ENCODE measurements at places on chromosomes 7 and 10. TPM values are rescaled to one million over a fixed set of nuclear protein-coding genes. Genes with fewer than 3 reads are reported as not detected.

Gene EPHA1
- total RNA-seq = 19.7 TPM

Gene ADCY1
- not detected for total RNA-seq

Gene GNA12
- 13.5 TPM for total RNA-seq

Gene NPC1L1
- not detected for total RNA-seq

Gene NXPH1
- total RNA-seq = not detected

Gene TMEM236
- total RNA-seq = not detected

Gene SIRT1
- 48.4 TPM for total RNA-seq

Gene TMEM273
- 11.3 TPM for total RNA-seq

Gene HMX3
- 0.39 TPM for total RNA-seq

Gene CPED1
- 0.99 TPM for total RNA-seq

Gene ZNF680
- 9.0 TPM for total RNA-seq

DNA sequence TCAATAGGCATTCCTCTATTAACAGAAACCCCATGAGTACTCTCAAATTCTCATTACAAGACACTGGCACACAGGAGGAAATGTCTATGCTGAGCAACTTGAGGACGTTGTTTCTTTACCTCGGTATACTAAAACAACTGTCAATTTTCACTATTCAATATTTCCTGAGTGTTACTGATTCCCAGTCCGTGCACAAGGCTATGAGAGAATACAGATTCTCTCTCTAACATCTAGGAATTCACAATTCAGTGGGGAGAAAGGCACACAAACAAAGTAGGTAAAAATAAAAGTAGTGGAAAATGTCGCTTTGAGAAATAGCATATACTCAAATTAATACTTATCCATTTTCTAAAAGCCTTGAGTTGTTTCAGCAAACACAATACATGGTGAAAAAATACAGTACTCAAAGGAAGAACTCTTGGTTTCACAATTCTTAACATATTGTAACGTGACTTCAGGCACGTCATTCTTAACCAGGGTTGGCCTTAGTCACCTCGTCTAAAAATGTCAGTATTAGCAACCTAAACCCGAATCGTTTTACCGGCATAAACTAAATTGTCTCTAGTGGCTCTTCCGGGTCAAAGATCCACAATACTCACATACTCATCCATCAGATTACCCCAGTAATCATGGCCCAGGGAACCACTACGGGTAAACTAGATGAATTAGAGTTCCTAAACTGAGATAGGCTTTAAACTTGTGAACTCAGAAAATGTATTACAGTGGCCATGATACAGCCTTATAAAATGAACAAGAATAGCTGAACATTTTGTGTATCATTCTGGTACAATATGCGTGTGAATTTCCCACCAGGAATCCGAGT is 1.5 kb downstream of the IPMK start:
- DNase-seq = no peak

GRCh38 chr10:45428611-45429510 is 54.8 kb downstream of the ALOX5 start:
- no peak for DNase-seq

DNA sequence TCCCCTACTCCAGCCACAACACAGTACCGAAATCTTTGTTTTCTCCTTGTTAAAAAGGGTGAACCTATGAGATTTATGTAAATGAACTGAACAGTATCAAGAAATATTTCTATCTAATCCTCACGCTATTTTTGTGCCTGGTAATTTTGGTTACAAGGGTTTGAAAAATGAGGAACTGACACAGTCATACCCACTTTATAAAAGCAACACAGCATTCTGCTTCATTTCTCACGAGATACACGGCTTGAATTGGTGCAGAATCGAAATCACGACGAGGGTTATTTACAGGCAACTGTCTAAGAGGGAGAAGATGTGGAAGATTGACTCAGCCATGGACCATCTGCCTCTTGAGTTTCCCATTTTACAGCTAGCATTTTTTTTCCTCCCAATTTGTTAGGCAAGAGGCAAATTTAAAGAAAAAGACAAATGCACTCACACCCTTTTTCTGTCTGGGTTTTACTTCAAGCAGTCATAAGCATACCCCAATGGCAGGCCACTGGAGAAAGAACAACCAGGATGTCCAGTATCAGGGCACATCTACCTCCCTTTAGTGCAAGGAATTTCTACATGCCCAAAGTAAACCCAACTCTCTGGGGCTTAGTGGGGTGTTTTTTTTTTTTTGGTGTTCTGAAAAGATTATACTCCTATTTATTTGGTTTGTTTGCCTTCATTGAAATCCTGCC is 108.1 kb downstream of the ITGB8 start:
- DNase-seq = no peak

DNA sequence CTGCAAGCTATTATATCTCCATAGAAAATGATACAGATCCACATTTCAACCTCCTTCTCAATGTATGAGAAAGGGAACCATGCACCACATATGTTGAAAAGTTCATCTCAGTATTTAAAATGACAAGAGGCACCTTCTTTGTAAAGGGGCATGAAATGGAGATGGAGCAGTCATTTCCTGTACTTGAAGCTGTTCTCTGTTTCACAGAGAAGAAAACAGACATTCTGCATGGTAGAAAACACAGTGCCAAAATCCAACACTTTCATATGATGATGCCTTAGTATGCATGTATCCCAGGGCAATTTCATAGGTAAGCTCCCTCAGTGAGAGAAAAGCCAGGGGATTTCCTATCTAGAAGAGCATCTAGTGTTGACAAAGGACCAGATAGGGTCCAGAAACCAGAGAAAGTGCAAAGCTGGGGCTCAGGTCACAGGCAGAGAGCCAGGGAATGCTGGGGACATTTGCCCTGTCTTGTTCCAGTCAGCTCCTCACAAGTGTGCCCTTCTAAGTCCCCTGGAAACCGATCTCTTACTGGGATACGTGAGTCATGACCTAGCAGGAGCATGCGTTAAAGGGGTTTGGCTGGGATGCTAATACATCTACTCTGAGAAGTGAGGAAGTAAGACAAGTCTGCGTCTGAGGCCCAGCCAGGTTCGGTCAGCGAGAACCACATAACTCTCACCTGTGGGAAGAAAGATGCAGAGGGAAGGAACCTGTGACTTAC is 118.7 kb downstream of the ICA1 start:
- DNase-seq = no peak

DNA sequence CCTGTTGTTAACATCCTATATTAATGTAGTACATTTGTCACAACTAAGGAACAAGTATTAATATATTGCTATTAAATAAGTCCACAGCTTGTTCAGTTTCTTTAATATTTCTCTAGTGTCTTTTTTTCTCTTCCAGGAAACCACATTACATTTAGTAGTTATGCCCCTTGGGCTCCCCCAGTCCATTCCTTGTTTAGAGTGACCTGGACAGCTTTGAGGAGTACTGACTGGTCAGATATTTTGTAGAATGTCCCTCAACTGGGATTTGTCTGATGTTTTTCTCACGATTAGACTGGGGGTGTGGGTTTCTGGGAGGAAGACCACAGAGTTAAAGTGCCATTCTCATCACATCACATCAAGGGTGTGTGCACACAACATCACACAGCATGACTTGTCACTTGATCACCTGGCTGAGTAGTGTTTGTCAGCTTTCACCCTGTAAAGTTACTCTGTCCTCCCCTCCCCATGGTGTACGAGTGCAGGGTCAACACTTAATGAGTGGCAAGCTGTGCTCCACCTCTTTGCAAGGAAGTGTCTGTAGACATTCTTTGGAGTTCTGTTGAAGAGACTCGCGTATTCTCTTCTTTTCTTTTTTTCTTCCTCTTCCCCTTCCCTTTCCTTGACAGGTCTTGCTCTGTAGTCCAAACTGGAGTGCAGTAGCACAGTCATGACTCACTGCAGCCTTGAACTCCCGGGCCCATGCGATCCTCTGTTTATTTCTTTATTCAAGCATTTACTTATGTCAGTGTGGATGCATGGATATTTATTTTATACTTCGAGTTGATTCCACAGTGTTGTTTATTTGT is 10.2 kb downstream of the LMTK2 start:
- no peak for DNase-seq

GRCh38 chr7:4845740-4846142 is 16.1 kb downstream of the PAPOLB start:
- no peak for DNase-seq

- no peak for DNase-seq
Measured at GRCh38 chr7:114048386-114049235, 129.8 kb upstream of the PPP1R3A start.

DNA sequence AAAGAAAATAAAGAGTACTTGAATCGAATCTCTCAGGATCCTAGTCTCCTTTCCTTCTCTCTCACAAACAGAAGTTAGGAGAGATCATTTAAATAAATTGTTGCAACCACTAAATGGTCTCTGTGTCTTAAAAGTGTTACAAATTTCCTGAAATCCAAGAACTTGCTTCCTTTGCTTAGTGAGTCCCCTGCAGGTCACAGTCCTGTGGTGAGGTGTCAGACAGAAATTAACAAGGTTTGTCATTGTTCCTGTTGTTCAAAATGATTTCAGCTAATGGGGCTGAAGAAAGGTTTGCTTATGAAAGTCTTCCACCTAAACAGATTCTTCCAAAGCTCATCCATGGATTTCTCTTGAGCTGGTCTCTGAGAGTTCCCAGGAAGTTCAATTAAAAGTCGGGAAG is 151.6 kb upstream of the SLC26A5 start:
- no peak for DNase-seq

DNA sequence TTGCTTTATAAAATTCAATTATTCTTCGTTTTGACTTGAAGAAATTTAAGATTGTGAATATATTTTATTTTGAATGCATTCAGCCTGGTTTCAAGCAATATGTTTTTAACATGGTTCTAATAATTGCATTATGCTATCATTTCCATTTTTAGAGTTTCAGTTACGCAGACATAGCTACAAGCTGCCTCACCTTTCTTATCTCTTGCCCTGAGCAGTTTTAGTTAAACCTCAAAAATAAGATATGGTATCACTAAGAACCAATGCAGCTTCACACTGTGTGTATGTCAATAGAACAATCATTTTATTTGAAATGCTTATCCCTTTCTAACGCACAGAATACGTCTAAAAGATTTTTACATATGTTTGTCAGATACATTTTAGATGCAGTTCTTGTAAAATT is 632.6 kb upstream of the KCND2 start:
- no peak for DNase-seq

DNA sequence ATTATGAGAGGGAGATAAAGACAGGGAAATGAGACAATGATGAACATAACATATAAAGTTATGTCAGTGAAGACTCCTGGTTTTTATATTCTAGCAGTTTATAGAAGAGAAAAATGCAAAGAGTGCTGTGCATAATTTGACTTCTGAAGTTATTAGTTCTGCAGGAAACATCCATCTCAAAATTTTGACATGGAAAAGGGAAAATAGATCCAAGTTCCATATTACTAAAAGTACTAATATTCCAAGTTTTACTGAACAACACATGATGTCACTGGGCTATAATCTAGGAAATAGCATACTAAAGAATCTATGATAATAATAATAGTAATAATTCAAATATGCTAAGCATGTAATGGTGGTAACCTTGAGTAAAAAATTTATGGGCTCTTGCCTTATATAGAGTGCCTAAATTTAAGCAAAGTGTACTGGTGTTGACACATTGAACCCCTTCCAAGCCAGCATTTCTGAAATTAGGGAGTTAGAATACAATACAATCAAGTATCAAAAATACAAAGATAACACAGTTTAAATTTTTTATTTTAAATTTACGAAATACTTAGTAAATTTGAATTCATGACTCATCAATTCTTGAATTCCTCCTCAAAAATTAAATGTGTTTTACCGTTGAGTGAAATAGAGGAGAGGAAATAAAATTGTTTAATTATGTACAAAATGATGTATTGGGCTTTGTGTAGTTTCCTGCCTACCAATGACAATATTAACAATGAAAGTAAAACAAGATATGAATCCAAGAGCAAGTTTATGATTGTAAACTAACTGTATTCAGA is 102.8 kb upstream of the KCND2 start:
- DNase-seq = no peak

DNA sequence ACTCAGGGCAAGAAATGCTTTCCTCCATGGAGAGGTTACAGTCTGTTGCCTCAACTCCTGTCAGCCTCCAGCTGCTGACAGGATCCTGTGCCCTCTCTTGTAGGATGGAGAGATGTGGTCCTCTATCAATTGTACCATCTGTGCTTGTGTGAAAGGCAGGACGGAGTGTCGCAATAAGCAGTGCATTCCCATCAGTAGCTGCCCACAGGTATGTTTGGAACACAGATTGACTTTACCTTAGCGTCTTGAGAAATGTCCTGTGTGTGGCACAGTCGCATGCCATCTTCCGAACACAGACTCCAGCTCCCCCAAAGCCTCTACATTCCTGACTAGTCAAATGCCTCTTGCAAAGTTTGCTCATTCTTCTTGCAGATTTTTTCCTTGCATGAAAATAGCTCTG is 152.6 kb downstream of the BMPER start:
- DNase-seq = no peak

DNA sequence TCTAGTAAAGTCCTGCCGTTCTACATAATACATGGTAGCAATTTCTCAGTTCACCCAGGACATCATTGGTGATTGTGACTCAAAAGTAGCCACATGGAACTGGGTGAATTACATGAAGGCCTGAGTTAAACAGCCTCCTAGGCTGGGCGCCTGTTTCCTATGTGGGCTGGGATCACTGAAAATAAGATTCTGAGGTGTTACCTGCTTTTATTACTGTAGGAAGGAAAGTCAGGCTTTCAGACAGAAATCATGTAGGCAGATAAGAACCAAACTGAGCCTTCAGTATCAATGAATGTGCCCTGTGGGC is 160.4 kb downstream of the CAMK1D start:
- no peak for DNase-seq

GRCh38 chr10:96261132-96261531 is 10.2 kb downstream of the BLNK start:
- no peak for DNase-seq

GRCh38 chr10:50498465-50498864 is 125.3 kb downstream of the SGMS1 start:
- DNase-seq = no peak

- DNase-seq = no peak
Measured at GRCh38 chr7:145784809-145785780, 331.5 kb upstream of the CNTNAP2 start.

DNA sequence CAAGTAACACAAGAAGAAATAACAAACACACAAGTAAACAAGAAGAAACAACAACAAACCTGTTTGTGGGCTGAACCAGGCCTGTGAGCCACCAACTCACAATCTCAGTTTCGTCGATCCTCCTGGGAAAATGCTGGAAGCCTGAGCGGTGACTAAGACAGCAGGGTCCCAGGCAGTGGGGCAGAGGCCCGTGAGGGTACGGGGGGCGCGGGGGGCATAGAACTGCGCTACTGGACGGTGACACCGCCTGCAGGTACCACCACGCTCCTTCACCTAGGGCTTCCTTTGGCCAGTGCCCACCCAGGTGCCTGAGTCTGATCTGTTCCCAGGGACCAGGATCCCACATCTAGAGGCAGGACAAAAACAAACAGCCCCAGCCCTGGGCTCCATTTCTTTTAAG is 3.4 kb upstream of the CALN1 start:
- DNase-seq = no peak

All from T-helper 17 cell (primary cell).